Effector memory CD4-positive, alpha-beta T cell (primary cell): ENCODE measurements at places on chromosomes 12 and 14.
A peak's percentile ranks its signal among the peaks of the same experiment; 100 is the strongest.

DNA sequence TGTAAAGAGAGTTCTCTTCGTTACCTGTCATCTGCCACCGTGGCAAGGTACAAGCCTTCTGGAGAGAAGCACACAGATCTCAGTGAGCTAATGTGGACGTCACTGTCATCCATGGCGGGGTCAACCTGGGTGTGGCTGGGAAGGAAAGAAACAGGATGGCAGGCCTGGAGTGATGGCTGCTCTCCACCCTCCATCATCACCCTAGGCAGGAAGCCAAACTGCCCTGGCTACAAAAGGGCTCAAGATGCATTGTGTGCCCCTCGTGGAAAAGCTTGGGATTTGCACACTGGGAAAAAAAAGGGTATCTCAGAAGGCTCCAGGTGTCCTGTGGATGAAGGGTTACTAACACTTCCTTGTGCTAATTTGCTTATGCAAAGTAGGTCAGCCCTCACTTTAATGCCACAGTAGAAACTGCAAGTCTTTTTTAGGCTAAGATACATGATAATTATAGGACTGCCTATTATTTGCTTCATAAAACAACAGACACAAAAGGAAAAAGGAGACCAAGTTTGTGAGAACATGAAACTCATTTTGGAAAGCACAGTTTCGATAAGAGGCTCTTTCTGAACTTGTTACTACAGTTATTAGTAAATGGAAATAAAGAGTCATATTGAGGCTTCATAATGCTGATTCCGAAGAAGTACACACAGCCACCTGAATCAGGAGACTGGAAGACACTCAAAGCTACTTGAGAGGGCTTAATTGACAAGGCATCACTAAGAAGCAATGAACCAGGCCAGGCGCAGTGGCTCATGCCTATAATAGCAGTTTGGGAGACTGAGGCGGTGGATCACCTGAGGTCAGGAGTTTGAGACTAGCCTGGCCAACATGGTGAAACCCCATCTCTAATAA lies 18.9 kb downstream of the RFC5 start:
- no peak overlapping the region for H3K27ac ChIP-seq
- no peaks in the 10 kb centered on the region for H3K27me3 ChIP-seq
- no peak overlapping the region for H3K4me3 ChIP-seq
- H3K4me1 ChIP-seq: no peaks in the 10 kb centered on the region
- DNase-seq: no peak
- peaks cover 64% of the 10 kb centered on the region for H3K36me3 ChIP-seq

DNA sequence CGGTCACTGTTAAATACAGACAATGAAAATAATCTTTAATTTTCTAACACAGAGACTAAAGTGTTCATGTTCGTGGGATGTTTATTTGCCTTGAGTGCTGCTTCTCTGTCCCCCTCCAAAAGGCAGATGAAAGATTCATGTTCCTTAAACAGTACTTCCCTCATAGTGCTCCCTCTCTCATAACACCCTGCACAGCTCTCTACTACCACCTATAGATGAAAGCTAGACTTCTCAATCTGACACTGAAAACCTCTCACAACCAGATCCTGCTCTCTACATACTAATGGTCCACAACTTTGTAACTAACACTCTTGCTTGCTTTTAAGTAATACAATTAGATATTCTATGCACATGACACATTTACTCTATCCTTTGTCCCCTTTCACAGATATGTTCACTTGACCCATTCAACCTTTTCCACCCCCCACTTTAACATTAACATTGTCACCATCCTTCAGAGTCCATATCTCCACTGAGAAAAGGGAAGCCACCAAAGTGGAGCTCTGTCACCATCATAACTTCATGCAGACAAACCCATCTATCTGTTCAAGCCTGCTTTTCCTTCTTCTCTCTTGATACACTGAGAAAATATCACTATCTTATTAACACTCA lies 266.4 kb upstream of the USP15 start:
- H3K4me3 ChIP-seq: no peak overlapping the region
- H3K27ac ChIP-seq: no peak overlapping the region
- no peaks in the 10 kb centered on the region for H3K36me3 ChIP-seq
- no peaks in the 10 kb centered on the region for H3K27me3 ChIP-seq
- no peaks in the 10 kb centered on the region for H3K4me1 ChIP-seq

GRCh38 chr12:45591635-45592034 lies 137.9 kb upstream of the ARID2 start:
- no peak for DNase-seq
- no peaks in the 10 kb centered on the region for H3K4me1 ChIP-seq
- no peak overlapping the region for H3K27ac ChIP-seq
- H3K4me3 ChIP-seq: no peak overlapping the region
- no peaks in the 10 kb centered on the region for H3K27me3 ChIP-seq

- no peaks in the 10 kb centered on the region for H3K27me3 ChIP-seq
- no peaks in the 10 kb centered on the region for H3K4me1 ChIP-seq
- no peaks in the 10 kb centered on the region for H3K36me3 ChIP-seq
- no peak overlapping the region for H3K27ac ChIP-seq
Observed at GRCh38 chr14:55780156-55780946, 200.3 kb downstream of the KTN1 start.

DNA sequence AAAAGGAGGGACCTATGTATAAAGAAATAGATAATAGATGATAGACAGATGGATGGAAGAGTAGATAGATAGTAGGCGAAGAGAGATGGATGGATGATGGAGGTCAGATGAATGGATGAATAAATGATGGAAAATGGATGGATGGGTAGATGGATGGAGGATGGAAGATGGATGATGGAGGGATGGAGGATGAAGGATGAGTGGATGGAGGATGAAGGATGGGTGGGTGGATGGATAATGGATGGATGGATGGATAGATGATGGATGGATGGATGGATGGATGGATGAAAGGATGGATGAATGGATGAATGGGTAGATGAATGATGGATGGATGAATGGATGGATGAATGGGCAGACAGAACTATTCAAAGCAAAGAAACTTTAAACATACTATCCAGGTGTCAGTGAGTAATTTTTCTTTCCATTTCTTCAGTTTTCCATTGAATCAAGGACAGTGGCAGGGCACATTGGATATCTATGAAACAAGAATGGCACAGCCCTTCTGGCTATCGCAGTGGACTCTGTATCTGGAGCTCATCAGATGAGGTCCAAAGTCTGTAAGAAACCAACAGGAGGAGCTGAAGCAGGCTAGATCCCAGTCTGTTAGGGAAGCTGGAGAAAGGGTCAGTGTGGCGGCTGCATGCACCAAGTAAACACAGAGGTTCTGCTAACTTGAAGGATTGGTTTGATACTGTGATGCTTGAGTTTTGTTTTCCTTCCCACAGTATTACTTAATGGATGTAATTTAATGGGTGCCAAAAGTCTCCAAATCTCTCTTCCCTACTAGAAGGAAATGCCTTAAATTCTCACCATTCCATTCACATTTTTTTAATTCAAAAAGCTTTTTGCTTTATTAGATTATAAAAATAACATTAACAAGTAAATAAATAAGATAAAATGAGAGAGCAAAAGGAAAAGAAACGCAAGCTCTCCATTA lies 18.1 kb upstream of the MED13L start:
- H3K27ac ChIP-seq: no peak overlapping the region
- no peaks in the 10 kb centered on the region for H3K27me3 ChIP-seq

DNA sequence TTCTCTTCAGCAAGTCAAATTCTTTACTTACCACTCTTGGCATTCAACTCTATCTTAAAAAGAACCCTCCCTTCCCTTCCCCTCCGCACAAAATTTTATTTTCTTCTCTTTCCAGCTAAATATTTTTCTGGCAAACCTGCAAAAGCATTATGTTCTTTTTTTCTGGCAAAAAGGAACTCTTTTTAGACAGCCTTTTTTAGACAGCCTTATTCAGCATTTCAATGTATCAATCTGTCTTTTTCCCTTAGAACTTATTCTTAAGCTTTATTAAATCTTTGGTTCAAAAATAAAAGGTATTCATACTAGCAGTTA lies 50.5 kb downstream of the SPTLC2 start:
- no peak for DNase-seq
- no peaks in the 10 kb centered on the region for H3K27me3 ChIP-seq
- no peak overlapping the region for H3K27ac ChIP-seq
- H3K36me3 ChIP-seq: peaks cover 24% of the 10 kb centered on the region
- no peak overlapping the region for H3K4me3 ChIP-seq

- no peak for DNase-seq
- H3K4me3 ChIP-seq: no peak overlapping the region
Observed at GRCh38 chr14:74911704-74912103, 11.4 kb downstream of the RPS6KL1 start.

DNA sequence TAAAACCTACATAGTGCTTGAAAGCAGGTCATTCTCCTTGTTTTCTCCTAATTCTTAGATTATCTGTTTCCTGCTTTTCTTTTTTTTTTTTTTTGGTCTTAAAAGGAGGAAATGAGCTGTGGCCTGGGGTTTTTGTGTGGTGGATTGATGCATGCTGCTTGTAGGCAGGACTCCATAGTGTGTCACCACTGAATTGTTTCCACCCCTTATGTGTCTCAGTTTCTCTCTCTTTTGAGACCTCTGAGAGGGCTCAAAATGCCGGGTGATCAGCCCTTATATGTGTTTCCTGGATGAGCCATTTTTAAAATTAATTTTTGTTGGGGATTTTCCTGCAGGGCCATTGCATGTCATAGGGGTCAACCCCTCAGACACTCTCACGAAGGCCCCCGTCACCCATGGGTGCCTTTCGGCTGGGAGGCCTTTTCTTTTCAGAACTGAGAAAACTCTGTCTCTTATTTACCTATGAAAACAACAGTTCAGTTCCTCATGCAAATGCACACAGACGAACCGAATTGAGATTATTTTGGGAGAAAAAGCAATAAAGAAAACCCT lies 32.0 kb upstream of the LRRK2 start:
- H3K27me3 ChIP-seq: no peaks in the 10 kb centered on the region
- H3K4me1 ChIP-seq: no peaks in the 10 kb centered on the region
- no peak for DNase-seq
- no peaks in the 10 kb centered on the region for H3K36me3 ChIP-seq

DNA sequence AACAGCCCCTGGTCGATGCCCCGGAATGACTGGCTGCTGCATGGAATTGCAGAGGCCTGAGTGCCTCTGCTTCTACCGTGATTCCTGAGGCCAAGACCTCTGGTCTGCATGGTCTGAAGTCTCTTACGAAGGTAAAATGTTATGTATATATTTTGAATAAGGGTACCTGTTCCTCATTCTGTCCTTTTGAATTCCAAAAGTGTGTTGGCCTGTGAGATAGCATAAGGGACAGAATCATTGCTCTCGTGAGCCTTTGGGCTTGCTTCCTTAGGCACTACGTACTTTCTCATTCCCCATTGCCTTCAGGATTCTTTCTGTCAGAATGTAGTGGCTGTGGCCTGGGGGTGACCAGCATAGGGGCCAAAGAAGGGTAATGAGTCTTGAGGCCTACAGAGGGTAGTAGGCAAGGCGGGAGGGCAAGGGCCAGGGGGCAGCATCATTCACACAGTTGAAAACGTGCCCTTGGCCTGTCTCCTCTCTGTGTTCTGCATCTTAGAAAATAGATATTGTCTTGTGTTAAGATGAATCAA lies 19.5 kb downstream of the TRAF3 start:
- DNase-seq: no peak
- H3K36me3 ChIP-seq: no peaks in the 10 kb centered on the region
- peaks cover 16% of the 10 kb centered on the region for H3K4me1 ChIP-seq
- H3K27me3 ChIP-seq: no peaks in the 10 kb centered on the region
- no peak overlapping the region for H3K4me3 ChIP-seq
- H3K27ac ChIP-seq: no peak overlapping the region

- H3K27me3 ChIP-seq: no peaks in the 10 kb centered on the region
- DNase-seq: no peak
- H3K4me3 ChIP-seq: peak overlapping the region; percentile 79
- peak overlapping the region; percentile 76 for H3K27ac ChIP-seq
Observed at GRCh38 chr14:64987438-64987767, 708 bp downstream of the FNTB start.

DNA sequence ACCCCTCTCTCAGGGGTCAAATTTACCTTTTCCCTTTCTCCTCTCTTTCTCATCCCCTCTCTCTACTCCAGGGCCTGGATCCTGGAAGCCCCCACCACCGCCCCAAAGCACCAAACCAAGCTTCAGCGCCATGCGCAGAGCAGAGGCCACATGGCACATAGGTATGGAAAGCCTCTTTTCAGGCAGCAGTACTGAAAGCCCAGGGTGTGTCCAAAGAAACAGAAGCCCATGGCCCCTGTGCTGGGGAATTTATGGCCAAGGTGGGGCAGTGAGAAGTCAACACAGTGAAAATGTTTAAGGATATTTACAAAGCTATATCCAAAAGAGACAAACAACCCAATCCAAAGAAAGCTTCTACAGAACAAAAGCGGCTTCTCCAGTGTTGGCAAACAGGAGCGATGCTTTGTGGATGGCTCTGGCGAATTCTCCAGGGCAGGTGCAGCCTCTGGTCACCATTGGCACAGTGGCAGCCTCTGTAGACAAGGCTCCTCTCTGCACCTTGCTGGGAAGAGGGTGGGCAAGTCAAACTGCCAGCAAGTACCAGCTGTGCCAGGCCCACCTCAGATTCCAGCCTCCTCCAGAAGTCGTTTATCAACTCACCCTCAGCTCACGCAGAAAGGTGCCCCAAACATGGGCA lies 4.7 kb upstream of the CPNE6 start:
- H3K4me1 ChIP-seq: no peaks in the 10 kb centered on the region
- no peaks in the 10 kb centered on the region for H3K27me3 ChIP-seq
- no peak overlapping the region for H3K27ac ChIP-seq
- DNase-seq: no peak
- H3K4me3 ChIP-seq: no peak overlapping the region

DNA sequence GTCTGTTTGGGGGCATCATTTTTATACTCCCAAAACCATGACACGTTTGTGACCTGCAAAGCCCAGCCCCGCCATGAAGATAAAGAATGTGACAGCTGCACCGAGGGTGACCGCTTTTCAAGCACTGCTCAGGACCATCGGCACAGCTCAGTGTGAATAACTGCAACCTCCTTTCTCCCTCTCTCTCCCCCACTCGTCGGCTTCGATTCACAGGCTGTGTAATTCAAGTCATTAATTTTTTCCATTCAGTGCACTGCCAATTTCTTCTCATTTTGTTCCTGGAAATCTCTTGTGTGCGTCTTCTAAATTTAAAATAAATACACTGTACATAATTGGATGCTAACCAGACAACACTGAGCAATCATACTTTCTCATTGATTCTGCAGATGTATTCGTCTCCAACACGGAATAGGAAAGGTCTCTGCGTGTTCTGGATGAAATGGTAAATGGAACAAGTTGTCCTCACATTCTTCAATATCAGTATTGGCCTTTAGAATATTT lies 260.8 kb downstream of the TTC8 start:
- no peak for DNase-seq
- H3K4me3 ChIP-seq: no peak overlapping the region
- no peaks in the 10 kb centered on the region for H3K27me3 ChIP-seq
- H3K27ac ChIP-seq: no peak overlapping the region

GRCh38 chr12:74334780-74335179 lies 202.9 kb upstream of the ATXN7L3B start:
- DNase-seq: no peak
- no peaks in the 10 kb centered on the region for H3K27me3 ChIP-seq
- H3K27ac ChIP-seq: no peak overlapping the region
- H3K4me1 ChIP-seq: no peaks in the 10 kb centered on the region
